Right ventricle myocardium superior (tissue), 1 donor: ENCODE measurements at places on chromosomes 11 and 22. TPM values are rescaled to one million over a fixed set of nuclear protein-coding genes. Genes with fewer than 3 reads are reported as not detected.

- no peak for DNase-seq
Measured at GRCh38 chr11:107591378-107592230, 657 bp downstream of the ELMOD1 start.

DNA sequence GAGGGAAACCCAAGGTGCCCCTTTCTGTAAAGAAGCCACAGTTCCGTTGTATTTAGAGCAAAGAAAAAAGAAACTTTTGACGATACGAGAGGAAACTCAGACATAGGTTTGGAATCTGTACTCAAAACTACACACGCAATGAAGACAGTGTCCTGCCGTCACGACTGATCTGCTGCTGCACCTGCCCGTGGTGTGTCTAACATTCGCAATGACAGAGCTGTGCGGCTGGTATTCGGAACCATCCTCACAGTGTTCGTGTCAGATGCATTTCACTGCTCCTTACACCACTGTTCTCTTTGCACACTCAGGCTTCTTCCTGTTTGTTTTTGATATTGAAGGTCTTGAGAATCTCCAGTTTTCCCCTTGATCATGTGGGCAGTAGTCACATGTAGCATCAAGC is 84.8 kb downstream of the RTL6 start:
- DNase-seq = no peak

- DNase-seq = no peak
Measured at GRCh38 chr11:14700593-14700992, 57.0 kb downstream of the PDE3B start.

DNA sequence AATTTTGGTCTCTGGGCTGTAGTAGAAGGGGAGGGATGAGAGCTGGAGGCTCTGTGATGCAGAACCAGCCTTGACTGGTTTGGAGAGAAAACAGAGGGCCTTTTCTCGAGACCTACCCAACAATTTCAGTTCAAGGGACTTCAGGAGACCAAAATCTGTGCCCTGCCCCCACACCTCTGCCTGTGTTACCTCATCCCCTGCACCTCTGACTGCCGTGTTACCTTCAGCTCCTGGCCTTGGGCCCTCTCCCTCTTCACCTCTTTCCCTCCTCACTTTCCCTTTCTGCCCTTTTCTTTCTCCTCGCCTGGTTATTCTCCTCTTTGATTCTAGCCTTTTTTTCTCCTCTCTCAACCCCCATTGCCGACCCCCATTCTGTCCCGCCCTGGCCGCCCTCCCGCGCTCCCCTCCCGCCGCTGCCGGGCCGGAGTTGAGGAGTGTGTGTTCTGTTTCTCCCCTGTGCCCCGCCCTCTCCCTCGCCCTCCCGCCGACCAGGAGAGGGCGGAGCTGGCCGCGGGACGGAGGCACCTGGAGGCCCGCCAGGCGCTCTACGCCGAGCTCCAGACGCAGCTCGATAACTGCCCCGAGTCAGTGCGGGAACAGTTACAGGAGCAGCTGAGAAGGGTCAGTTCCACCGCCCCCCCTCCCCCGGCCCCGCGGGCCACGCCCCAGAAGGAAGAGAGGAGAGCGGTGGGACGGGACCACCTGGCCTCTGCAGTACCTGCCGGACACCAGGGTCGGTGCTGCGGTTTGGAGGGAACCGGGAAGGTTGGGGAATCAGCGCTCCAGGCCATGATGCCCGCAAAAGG is 27.2 kb downstream of the PHLDB1 start:
- DNase-seq = peak; percentile 87

GRCh38 chr11:78131956-78132355 is 7.5 kb downstream of the ALG8 start:
- no peak for DNase-seq

- no peak for DNase-seq
Measured at GRCh38 chr11:131792243-131792642, 421.8 kb downstream of the NTM start.

KRTAP5-10 gene
- not detected for total RNA-seq

KLHDC7B gene
- total RNA-seq = not detected
